Muscle of arm (tissue), 14 donors: ENCODE measurements at places on chromosomes 7 and 10.
A peak's percentile ranks its signal among the peaks of the same experiment; 100 is the strongest.

DNA sequence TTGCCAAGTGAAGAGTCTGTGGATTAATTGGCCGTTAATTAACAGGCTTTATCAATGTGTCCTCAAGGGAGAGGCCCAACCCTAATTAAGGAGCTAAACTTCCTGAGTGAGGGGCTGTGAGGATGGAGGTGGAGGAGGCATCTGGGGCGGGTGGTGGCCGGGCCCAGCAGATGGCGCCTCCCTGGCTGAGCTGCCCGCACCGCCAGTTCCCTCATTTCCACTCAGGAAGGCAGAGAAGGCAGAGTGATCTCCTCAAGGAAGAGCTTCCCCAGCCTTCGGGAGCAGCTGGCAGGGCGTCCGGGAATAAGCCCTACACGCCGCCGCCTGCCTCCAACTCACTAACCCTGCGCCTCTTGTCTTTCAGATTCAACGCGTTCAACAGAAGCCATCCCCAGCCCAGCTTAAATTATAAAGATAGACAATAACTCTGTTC, 112.2 kb downstream of the CYTH3 start:
- DNase-seq: peak; percentile 62

DNA sequence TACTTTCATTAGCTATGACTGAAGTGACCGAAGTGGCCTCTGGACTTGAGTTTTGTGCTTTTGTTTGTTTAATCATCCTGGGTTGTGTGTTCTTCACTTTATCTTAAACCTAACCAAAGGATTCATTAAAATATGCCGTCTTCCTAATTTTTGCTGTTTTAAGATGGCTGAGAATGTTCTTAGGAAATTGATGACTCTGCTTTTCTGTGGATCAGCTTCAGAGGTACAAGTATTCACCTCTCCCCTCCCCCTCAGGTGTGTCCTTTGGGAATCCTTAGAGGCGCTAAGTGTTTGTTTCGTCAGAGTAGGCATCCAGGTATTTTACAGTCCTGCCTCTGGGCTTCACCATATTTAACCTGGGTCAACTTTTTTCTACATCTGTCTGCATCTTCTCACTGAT, 1.1 kb downstream of the CCDC126 start:
- DNase-seq: no peak

DNA sequence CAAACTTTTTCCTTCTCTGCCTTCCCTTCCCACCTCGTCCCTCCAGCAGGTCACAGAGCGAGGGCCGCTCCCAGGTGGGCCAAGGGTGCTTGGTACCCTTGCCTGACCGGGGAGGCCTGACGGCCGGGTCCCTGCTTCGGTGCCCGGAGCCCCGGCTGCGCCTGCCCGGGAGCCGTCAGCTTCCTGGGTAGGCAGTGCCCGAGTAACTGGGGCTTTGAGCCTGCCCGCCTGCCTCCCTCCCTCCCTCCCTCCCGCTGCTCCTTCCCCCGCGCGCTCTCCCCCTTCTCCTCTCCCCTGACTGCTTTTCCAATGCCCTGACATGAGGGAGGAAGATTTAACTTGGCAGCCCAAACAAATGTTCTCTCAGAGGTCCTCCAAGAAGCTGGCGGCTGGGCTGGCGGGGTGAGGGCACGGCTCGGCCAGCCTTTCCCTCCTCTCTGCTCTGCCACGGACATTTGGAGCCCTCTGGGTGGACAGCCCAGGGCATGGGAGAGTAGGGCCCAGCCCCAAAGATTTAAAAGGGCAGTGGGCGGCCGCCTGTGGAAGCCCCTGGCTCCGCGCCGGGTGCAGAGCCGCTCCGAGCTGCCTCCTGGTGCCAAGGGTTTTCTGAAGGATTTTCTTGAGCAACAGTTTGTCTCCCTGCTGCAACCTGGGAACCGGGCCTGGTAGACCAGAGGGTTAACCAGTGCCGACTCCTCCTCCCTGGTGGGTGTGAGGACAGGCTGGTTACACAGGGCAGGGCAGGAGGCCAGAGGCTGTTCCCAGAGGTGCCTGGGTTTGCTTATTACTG, 2.0 kb downstream of the ZMIZ1 start:
- peak; percentile 67 for DNase-seq

DNA sequence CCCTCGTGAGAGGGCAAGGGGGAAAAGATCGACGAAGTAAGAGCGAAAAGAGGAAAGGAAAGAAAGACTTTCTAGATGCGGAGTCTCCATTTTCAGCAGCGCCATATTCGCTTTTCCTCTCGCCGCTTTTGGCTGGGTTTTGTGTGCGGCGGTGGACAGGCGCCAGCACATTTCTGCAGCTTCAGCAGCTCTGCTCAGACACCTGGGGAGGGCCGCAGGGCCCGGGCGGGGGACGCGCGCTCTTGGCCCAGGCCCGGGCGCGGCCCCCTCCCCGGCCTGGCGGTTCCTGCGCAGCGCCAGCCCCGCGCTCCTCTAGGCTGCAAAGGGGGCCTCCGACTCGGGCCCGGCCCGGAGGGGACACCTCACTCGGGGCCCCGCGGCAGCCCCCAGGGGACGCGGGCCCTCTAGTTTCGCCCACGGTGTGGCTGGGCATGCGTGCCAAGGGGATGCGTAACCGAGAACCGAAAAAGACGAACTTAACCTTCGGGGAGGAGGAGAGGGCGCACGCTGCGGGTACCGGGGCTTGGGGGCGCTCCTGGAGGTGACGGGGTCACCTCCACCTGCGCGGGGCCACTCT, 34.5 kb upstream of the EBLN1 start:
- peak; percentile 84 for DNase-seq

DNA sequence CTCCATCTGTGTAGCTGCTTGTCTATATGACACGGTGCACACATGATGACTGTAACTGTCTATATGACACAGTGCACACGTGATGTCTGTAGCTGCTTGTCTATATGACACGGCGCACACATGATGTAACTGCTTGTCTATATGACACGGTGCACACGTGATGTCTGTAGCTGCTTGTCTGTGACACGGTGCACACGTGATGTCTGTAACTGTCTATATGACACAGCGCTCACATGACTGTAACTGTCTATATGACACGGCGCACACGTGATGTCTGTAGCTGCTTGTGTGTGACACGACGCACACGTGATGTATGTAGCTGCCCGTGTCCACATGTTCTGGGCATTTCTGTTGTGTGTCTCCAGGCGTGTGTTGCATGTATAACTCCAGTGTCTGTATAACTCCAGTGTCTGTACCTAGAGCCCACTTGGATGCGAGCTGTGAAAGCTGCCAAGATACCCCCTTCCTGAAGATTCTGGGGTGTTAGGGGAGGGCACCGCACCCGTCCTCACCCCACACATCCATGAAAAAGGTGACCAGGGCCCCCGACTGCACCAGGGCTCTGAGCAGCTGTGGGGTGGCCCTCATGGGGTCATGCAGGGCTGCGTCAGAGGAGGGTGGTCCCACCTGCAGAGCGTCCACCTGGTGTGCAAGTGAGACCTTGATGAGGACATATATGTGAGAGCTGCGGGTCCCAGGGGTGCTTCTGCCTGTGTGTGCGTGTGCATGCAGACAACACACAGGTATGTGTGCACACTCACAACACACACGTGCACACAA, 137.9 kb downstream of the ELFN1 start:
- no peak for DNase-seq

DNA sequence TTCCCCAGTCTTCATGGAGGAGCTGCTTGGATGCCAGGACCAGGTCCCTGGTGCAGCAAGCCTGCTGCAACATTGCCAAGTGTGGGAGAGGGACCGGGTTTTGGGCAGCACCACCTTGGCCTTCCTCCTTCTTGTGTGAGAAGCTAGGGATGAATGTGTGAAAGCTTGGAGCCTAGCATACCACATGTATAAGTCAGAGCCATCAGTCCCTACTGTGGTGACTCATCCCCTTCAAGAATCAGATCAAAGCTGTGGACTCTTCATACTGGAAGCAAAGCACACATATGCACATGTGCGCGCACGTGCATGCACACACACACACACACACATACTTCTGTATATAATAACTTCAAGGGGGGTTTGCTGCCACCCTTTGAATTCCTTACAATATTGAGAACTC, 527.8 kb downstream of the LRMDA start:
- no peak for DNase-seq

GRCh38 chr10:73786512-73786885, 1.1 kb downstream of the ZSWIM8 start:
- DNase-seq: no peak

DNA sequence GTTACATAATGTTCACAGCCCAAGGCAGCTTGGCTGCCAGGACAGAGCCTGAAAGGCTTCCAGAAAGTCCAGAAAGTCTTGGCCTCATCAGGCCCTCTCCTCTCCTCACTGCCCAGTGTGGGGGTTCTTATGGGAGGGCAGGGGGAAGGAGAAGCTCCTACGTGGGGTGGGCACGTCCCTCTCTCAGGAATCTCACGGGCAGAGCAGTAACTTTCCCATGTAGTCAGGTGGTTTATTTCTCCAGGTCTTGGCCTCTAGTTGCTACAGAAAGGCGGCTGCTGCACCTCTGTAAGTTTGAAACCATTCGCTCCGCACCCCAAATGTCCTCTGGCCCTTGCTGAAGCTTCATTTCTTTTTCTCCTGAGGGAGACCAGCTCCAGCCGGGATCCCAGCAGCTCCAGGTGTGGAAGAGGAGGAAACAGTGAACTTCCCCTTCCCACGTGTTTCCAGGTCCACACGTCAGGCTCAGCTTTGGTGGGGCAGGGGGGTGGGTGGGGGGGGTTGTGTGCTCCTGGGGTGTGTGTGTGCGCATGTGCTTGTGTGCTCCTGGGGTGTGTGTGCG, 320.3 kb downstream of the WDR37 start:
- DNase-seq: no peak

DNA sequence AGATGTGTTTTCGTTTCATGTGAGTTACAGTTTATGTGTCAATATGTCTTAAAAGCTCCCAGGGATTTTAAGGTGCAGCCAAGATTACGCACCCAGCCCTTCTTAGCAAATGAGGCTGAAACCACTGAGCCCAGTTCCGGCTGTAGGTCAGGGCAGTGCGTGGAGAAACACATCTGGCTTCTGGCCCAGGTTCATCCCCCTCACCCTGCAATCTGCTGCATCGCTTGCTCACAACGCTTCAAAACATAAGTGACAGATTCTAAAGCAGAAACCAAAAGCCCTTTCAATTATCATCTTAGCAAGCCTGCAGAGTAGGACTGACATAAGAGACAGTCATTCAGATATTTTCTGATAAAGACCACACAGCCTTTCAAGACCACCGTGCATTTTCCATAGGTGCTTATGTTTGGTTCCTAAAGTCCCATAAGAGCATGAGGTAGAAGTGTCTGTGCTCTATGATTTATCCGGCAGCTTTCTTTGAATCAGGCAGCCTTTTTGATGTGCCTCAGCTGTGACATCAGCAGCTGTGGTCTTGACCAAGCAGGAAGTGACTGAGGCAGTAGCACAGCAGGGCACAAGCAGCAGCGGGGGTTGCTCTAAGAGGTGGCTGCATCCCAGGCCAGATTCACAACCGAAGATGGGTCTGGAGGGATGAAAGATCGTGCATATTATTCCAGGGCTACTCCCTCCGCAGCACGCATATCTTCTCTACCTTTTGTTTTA, 72.1 kb upstream of the LYZL2 start:
- DNase-seq: no peak

DNA sequence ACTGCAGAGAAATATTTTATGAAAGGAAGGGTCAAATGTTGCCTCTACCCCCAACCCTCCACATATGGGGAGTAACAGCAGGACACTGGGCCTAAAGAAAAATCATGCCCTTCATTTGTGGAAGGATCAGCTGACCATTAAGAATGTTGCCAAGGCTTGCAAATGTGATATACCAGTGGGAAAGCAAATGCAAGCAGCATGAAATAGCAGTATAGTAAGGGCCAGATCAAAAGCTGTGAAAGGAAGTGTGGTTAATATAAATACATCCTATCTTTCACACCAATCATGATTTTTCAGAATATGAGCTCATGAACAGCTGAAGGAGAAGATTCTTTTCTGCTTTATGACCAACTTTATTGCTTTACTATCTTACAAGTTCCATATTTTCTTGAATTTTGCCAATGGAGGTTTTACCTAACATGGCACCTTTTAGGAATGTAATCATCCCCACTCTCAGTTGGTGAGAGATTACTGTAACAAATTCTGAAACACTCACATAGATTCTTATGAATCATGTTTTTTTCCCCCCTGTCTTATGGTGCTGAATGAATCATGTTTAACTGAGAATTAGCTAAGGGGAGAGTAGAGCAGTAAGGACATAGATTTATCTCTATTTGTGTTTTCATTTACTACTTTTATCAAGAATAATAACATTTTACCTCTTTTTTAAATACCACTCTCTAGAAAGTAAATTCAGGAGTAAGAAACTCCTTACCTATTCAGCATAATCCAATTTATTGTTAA, 12.1 kb upstream of the ATAD1 start:
- DNase-seq: no peak

- no peak for DNase-seq
Observed at GRCh38 chr7:2809903-2810625, 34.0 kb downstream of the GNA12 start.

DNA sequence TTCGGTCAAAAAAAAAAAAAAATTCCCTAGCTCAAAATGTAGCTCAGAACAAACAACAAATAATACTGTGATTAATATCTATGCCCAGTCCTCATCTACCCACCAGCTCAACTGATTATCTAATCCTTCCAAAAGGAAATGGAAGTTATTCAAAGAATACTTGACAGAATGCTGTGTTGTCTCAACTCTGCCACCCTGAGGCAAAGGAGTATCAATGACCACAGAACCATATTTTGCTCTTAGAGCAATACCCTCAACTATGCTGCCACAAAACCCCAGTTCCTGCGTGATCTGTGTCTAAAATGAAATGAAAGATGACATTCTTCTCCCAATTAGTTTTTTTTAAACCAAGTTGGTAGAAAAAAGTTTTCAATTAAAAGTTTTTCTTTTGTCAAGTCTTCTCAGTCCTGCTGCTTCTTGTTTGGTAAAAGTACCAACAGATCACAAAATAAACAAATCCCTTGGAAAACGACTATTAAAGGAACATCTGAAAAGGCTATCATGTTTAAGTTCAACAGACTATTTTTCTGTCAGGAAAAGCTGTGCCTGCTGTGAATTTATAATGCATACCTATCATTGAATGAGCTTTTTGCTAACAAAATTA, 21.6 kb downstream of the RBM28 start:
- no peak for DNase-seq

DNA sequence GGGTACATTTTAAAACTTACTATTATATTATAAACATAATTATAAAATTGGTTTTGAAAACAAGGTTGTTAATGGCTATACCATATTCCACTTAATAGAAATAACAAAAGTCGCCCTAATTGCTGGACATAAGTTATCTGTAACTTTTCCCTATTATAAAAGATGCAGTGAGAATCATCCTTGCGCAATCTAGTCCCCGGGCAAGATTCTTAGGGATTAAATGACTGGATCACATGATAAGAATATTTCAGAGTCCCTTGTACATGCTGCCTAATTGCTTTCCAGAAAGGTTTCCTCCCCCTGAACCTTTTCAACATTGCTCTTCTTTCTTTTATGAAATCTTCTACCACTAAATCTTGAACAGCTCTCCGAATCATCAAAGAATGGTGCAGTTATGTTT, 479.8 kb upstream of the MKI67 start:
- DNase-seq: no peak

GRCh38 chr7:23003505-23004246, 10.3 kb downstream of the HYCC1 start:
- no peak for DNase-seq

GRCh38 chr10:3887885-3888476, 103.0 kb upstream of the KLF6 start:
- no peak for DNase-seq

GRCh38 chr10:26479766-26480492, 41.8 kb downstream of the APBB1IP start:
- DNase-seq: no peak
